ENCODE measurements at places on chromosomes 11 and 22.

- DNase-seq = no peak
Measured at GRCh38 chr11:120717042-120717441, 205.5 kb downstream of the GRIK4 start.

DNA sequence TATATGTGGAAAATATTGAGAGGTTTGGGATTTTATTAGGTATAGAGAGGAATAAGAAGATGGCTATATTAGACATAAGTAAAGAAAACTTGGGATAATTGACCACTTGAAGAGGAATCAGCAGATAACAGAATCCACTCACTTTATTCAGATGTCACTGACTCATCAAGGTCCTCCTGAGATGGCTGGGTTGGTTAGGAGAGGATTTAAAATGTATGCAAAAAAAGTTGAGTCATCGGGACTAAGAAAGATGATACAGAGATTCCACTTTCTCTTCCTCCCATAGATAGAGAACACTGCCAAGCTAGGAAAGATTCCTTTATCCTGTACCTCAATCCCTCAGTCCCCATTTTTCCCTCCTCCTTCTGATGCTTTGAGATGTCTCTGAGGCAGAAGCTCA is at the start of gene OR6A2:
Gene OR6A2, minus strand, starts transcription at position 288 of the 400 bp plus-strand sequence. CDS start 3,981 bp downstream, outside the sequence.
- peak; percentile 26 for DNase-seq

DNA sequence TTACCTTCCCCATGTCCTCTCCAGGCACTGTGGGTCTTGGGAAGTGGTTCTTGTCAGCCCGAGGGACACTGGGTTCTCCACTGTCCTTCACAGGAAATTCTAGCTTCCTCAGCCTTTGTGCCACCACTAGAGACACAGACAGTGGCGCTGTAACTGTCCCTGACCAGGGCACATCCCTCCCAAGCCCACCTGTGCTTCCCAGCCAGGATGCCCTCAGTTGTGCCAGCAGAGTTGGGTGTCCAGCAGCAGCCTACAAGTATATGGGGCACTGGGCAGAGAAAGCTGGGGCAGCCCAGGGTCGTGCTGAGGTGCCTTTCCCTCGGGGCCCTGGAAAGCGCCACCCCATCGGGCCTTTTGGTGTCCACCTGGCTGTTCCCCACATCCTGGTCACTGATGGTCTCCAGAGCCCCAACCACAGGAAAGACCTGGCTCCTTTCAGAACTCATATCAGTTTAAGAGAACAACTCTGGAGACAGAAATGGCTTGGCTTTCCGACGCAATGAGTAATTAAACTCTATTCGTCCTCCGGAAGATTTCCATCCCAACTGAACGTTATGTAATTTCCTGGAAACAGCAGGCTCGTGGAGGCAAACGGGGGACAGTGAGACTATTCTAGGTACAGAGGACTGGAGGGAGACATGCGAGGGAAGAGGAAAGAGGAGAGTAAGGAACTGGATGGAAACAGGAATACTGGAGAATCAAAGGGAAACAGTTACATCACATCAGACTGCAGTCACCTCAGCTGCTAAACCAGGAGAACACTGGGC is 28.6 kb downstream of the PPP2R1B start:
- no peak for DNase-seq

DNA sequence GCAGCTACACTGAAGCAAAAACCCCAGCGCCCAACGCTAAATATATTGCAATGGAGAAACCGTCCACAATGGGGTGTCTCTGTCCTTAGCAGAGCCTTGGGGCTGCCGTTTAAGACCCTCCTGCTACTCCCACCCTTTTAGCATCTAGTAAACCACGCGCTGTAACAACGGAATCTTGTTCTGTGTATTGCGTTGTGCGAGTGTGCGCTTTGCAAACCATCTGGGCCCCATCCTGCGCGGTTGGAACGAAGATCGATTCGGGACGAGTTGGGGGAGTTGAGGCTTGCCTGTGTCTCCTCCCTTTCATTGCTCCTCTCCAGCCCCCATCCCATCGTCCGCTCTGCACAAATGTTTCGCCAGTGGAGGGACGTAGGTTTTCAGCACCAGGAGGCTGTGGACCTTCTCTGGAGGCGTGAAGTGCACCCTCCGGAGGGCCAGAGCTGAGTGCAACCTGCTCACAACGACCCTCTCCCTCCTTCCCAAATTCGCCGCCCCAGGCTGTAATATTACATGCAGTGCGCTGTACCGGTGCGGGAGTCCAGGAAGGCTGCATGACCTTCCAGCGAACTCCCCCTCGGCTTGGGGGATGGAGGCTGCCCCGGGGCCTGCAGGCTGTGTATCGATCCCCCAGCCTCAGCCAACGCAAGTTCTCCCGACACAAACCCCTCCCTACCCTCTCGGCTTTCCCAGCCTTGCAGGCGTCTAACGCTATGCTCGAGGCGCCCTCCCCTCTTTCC is 1.6 kb upstream of the KMT2A start:
- peak; percentile 13 for DNase-seq

GRCh38 chr11:34519595-34520235 is 6.1 kb upstream of the ELF5 start:
- no peak for DNase-seq

DNA sequence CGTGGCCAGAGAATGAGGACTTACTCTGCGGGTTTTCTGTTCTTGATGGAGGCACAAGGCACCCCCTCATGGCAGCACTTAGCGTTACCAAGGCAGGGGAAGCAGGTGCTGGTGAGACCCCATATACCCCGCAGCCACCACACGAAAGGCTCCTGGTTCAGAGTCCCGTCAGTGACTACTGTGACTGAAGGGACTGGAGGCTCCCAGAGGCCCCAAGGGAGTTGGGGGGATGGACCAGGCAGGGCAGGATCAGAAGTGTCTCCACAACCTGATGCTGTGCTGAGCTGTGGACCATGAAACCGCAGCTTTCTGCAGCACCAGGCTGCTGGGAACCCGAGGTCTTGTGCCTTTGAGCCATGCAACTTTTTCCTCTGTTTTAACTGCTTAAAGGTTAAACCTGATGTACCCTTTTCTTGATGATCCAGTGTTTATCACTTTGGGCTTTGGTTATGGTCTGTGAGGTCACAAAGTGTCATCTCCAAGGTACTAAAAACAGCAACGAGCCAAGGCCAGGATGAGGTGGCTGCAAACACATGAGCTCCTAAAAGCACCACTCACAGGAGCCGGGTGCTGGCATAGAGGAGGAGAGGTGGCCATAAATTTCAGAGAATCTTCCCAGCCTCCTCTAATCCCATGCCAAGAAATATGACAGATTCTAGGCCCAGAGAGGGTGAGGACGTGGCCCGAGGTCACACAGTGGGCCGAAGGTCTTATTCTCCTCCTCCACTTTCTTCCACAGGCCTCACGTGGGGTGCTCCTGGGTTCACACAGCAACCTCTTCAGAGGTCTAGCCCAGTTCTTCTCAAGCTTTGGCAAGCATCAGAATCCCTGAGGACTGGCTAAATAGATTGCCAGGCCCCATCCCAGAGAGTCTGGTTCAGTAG is 4.2 kb upstream of the LRRC32 start:
- no peak for DNase-seq

DNA sequence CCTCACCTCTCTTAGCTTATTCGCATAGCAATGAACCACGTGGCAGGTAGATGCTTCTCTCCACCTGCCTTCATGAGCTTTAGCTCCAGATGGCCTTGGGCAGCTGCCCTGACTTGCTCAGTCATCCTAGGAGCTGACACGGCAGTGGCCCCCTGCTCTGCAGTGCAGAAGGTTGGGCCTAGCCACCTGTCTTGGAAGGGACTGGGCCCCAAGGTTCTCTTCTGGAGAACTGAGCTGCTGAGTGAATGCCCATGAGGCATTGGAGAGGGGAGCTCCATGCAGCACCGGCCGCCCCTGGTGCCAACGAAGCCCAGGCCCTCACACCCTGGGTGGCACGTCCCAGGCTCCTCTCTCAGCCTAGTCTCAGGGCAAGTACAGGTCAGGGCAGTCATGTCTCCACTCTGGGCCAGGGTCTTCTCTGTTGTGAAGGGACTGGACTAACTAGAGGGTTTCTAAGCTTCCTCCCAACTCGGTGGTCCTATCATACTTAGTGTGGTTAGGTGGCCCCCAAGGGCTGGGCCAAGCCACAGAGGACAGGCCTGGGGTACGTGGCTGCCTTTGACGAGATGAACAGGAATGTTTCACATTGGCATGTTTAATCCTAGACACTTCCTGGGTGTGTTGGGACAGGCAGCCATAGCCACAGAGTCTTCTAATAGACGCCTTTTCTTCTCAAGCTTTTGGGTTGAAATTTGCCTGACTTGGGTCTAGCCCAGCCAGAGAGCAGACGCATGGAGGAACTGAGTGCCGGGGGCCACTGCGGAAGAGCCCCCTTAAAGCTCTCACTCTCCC is 47.9 kb downstream of the ALX4 start:
- DNase-seq = no peak

DNA sequence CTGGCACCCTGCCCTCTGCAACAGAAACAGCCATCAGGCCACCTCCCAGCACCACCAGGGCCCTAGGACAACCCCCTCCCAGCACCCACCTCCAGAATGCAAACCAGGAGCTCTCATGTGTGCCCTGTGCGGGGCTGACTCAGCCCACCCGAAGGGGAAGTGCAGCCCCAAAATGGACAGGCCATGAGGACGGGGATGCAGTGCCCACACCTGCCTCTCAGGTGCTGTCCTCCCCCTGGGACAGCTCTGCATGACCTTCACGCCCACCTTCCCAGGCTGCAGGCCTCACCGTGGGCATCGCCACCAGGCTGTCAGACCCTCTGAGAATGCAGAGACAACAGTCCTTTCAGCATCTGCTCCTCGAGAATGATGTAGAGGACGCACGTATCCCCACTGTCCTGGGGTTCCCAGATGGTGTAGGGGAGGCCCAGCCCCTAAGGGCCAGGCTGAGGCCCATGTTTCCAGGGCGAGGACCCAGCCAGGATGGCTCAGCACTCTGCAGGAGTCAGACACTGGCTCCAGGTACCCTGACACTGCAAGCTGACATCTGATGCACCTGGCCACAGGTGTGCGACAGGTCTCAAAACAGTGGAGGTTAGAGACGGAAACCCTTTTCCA is 13.5 kb downstream of the MOB2 start:
- DNase-seq = no peak

DNA sequence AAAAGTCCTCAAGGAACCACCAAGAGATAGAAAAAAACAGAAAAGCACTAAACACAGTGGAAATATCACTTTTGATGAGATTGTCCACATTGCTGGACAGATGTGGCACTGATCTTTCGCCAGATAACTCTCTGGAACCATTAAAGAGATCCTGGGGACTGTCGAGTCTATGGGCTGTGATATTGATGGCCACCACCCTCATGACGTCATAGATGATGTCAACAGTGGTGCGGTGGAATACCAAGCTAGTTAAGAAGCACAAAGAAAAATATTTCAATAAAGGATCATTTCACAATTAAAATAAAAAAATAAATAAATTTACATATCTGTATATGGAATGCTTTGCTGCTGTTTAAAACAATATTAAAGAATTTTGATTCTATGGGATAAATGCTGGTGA is 45.5 kb downstream of the ARL14EP start:
- DNase-seq = no peak

- no peak for DNase-seq
Measured at GRCh38 chr22:37542959-37543358, 17.3 kb upstream of the CDC42EP1 start.

Data from fibroblast of upper back skin (primary cell).